Mesothelial cell of epicardium (in vitro differentiated cells): ENCODE measurements at places on chromosomes 3 and 15. TPM values are rescaled to one million over a fixed set of nuclear protein-coding genes. Genes with fewer than 3 reads are reported as not detected.

DNA sequence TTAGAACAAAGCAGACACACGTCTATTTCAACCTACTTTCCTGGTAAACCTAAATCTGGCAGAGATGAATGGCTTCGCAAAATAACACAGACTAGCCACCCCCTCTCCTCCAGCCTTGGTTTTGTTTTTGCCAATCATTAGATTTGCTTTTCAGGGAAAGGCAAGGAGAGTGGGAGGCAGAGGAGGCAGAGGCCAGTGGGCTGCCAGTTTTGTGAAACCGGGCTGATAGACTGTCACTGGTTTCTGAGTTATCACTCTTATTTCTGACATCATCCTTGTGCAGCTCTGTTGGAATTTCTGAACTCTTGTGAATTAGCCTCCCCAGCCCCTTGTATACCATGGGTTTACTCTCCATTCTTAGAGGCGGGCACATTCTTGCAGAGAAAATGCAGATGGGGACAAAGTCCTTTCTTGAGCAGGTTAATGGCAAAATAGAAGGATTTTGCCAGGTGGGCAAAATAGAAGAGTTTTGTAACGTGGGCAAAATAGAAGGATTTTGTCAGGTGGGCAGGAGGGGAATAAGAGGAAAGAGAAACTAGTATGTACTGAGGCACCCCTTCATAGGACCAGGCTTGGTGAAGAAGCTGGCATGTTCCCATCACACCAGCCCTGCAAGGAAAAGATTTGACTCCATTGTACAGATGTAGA, 3.2 kb upstream of the FEM1B start:
- no peaks in the 10 kb centered on the region for H3K36me3 ChIP-seq
- H3K4me3 ChIP-seq: no peak overlapping the region
- DNase-seq: no peak

The CCR9 gene
- not detected in 3 replicates for total RNA-seq

- no peak for DNase-seq
- peaks cover 12% of the 10 kb centered on the region for H3K27me3 ChIP-seq
- H3K36me3 ChIP-seq: no peaks in the 10 kb centered on the region
- H3K4me1 ChIP-seq: no peaks in the 10 kb centered on the region
- H3K4me3 ChIP-seq: no peak overlapping the region
- no peak overlapping the region for H3K27ac ChIP-seq
These were observed 86.9 kb downstream of the PEX5L start for GRCh38 chr3:179949869-179950268.

The CGNL1 gene
- 34.1 to 36.4 TPM (median 35.7 TPM) in 3 replicates for total RNA-seq

DNA sequence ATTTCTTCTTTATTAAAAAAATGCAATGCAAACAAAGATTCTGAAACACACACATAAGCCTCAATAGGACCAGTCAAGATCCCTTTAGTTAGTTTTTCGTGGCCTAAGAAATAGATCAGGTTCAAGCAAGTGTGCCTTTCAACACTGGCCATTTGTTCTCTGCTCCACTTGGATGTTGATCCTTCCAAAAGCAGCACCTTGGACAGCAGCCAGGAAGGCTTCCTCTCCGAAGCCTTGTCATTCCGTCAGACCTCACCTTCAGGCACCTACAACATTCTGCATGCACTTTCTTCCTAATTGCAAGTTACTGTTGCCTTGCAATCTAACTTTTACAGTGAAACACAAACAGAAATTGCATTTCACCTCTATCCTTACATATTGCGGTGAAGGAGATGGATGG, 155.9 kb upstream of the FEZF2 start:
- H3K36me3 ChIP-seq: no peaks in the 10 kb centered on the region
- H3K27me3 ChIP-seq: peaks cover 42% of the 10 kb centered on the region
- peak; percentile 60 for DNase-seq
- H3K27ac ChIP-seq: no peak overlapping the region

- no peaks in the 10 kb centered on the region for H3K36me3 ChIP-seq
- peak within 1 kb of the TSS; percentile 95 for H3K27ac ChIP-seq
- peaks cover 54% of the 10 kb centered on the region for H3K4me1 ChIP-seq
- H3K4me3 ChIP-seq: peak within 1 kb of the TSS; percentile 90
These were observed at the start of gene RBMS3 for GRCh38 chr3:29280404-29281093. Gene RBMS3, plus strand, starts transcription at chr3:29281071.

- H3K36me3 ChIP-seq: no peaks in the 10 kb centered on the region
- H3K27ac ChIP-seq: no peak overlapping the region
- H3K4me3 ChIP-seq: no peak overlapping the region
These were observed 53.2 kb upstream of the PPARG start for GRCh38 chr3:12235691-12236090.

- H3K4me1 ChIP-seq: no peaks in the 10 kb centered on the region
- no peak for DNase-seq
- no peak within 1 kb of the TSS for H3K27ac ChIP-seq
- H3K36me3 ChIP-seq: no peaks in the 10 kb centered on the region
These were observed at the start of gene GCNT3 for GRCh38 chr15:59611276-59612260. Gene GCNT3, plus strand, starts transcription at chr15:59611783. Its CDS starts 6,456 bp downstream, at chr15:59618239.

DNA sequence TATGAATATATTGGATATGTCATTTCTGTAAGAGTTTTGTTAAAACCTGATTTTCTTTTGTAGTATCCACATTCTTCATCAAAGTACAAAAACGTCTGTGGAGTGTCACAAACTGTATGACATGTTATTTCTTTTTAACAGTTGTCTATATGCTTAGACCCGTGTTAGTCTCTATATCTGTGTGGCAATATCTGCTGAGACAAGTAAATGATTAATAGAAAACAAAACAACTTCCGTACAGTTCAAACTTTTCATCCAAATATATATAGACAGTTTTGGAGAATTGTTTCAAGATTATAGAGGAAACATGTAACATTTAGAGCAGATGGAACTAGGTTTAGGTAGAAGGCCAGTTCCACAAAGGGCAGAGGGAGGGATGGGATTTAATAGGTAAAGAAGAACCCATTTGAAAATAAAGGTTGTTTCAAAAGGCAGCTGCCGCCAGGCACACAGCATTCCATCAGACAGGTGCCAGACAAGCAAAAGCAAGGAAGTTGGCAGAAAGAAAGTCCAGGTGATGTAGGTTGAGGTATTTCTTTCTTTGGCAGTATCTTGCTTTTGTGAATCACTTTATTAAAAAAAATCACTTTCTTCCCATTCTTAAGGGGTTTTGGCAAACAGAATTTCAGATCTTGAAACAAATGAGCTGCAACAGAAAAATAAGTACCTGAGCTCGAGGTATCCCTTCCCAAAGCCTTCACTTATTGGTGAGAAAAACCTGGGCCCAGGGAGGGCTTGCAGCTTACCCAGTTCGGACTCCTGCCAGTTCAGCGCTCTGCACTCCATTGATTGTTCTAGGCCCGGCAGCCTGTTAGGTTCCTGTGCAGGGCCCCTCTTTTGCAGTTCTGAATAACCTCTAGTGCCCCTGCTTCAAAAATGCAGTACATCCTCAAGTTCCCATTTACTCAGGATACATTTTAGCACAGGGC, 49.0 kb downstream of the LRRN1 start:
- H3K27ac ChIP-seq: no peak overlapping the region
- H3K36me3 ChIP-seq: peaks cover 25% of the 10 kb centered on the region
- peaks cover 2% of the 10 kb centered on the region for H3K4me1 ChIP-seq
- no peak overlapping the region for H3K4me3 ChIP-seq
- no peak for DNase-seq

DNA sequence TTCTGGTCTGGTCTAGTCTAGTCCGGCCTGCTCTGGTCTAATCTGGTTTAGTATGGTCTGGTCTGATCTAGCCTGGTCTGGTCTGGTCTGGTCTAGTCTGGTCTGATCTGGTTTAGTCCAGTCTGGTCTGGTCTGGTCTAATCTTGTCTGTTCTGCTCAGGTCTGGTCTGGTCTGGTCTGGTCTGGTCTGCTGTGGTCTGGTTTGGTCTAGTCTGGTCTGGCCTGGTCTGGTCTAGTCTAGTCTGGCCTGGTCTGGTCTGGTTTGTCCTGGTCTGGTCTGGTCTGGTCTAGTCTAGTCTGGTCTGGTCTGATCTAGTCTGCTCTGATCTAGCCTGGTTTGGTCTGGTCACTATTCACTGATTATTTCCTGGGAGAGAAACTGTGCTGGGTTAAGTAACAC, 84.1 kb upstream of the PRR23E start:
- DNase-seq: no peak
- no peaks in the 10 kb centered on the region for H3K4me1 ChIP-seq
- H3K4me3 ChIP-seq: no peak overlapping the region
- H3K27ac ChIP-seq: no peak overlapping the region
- peaks cover 13% of the 10 kb centered on the region for H3K27me3 ChIP-seq

The AMT gene
- 30.3 to 33.4 TPM (median 33.0 TPM) in 3 replicates for total RNA-seq

DNA sequence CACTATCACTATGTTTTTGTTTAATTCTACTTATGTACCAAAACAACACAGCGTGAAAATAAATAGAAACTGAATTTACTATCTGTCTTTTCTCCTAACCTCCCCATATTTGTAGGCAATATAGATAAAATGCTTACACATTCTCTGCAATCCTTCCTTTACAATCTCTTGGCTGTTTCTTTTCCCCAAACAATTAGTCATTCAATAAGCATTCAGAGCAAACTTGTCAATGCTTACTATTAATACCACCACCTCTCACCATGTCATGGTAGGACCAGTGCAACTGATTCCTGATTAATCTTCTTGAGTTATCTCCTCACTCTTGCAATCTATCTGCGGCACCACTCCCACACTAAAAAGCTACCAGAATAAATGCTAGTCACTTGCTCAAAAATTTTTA, 74.0 kb upstream of the TTBK2 start:
- no peaks in the 10 kb centered on the region for H3K27me3 ChIP-seq
- no peak overlapping the region for H3K4me3 ChIP-seq
- no peak for DNase-seq
- no peak overlapping the region for H3K27ac ChIP-seq

The OR5K1 gene
- total RNA-seq: not detected in 3 replicates

The CCDC54 gene
- total RNA-seq: not detected in 3 replicates

The IDH2 gene
- total RNA-seq: 126 to 132 TPM (median 127 TPM) in 3 replicates

GRCh38 chr15:89187301-89187985, 33.9 kb downstream of the RLBP1 start:
- no peak overlapping the region for H3K4me3 ChIP-seq
- H3K4me1 ChIP-seq: no peaks in the 10 kb centered on the region
- no peak overlapping the region for H3K27ac ChIP-seq
- H3K36me3 ChIP-seq: peaks cover 8% of the 10 kb centered on the region

DNA sequence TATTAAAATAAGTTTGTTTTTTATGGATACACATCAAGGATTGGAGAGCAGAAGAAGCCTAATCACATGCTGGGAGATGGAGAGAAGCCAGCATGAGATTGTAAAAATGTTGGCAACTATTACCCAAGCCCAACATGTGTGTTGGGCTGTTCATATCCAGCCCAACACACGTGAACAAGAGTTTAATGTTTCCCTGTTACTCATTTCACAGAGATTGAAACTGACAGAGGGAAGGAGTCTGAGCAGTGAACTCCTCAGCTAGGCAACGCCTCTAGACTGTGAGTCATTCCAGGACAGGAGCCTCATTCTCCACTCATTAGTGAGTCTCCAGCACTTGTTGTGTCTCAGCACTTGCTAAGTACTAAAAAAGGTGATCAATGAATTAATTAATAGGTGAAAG, 43.2 kb upstream of the CMSS1 start:
- H3K36me3 ChIP-seq: no peaks in the 10 kb centered on the region
- no peaks in the 10 kb centered on the region for H3K4me1 ChIP-seq
- peaks cover 27% of the 10 kb centered on the region for H3K27me3 ChIP-seq

The APEH gene
- total RNA-seq: 111 to 118 TPM (median 115 TPM) in 3 replicates

GRCh38 chr3:189282741-189283140, 111.0 kb downstream of the TPRG1 start:
- H3K36me3 ChIP-seq: no peaks in the 10 kb centered on the region
- H3K4me1 ChIP-seq: peaks cover 21% of the 10 kb centered on the region
- no peak for DNase-seq
- no peaks in the 10 kb centered on the region for H3K27me3 ChIP-seq
- no peak overlapping the region for H3K4me3 ChIP-seq

GRCh38 chr3:48437812-48438211, 2.1 kb downstream of the CCDC51 start:
- no peaks in the 10 kb centered on the region for H3K27me3 ChIP-seq
- H3K27ac ChIP-seq: no peak overlapping the region
- H3K4me3 ChIP-seq: no peak overlapping the region
- no peak for DNase-seq

DNA sequence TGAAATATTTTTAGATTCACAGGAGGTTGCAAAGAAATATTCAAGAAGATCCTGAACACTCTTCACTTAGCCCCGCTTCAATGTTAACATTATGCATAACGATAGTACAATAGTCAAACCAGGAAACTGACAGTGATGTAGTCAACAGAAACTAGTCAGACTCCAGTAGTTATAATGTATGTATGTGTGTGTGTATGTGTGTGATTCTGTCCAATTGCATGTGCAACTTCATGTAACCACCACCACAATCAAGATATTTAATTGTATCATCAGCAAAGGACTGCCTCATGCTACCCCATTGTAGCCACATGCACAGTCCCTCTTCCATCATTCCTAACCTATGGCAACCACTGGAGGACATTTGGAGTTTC, 77.9 kb downstream of the APBA2 start:
- H3K4me3 ChIP-seq: no peak overlapping the region
- peaks cover 3% of the 10 kb centered on the region for H3K4me1 ChIP-seq
- no peak overlapping the region for H3K27ac ChIP-seq
- no peaks in the 10 kb centered on the region for H3K27me3 ChIP-seq

- no peak overlapping the region for H3K4me3 ChIP-seq
- H3K27me3 ChIP-seq: no peaks in the 10 kb centered on the region
- H3K4me1 ChIP-seq: no peaks in the 10 kb centered on the region
- H3K27ac ChIP-seq: no peak overlapping the region
These were observed 1046.3 kb downstream of the DIPK2A start for GRCh38 chr3:145017959-145018358.

The ABHD17C gene
- 17.0 to 18.0 TPM (median 17.9 TPM) in 3 replicates for total RNA-seq

GRCh38 chr3:175240921-175241320, 381.8 kb downstream of the NAALADL2 start:
- no peak for DNase-seq
- peaks cover 2% of the 10 kb centered on the region for H3K27me3 ChIP-seq

- peak overlapping the region; percentile 22 for H3K27ac ChIP-seq
- no peak overlapping the region for H3K4me3 ChIP-seq
- H3K36me3 ChIP-seq: no peaks in the 10 kb centered on the region
- H3K27me3 ChIP-seq: no peaks in the 10 kb centered on the region
These were observed 167.6 kb downstream of the ECT2 start for GRCh38 chr3:172918165-172918564.
